ENCODE measurements at places on chromosomes 12 and 14.
A peak's percentile ranks its signal among the peaks of the same experiment; 100 is the strongest.

DNA sequence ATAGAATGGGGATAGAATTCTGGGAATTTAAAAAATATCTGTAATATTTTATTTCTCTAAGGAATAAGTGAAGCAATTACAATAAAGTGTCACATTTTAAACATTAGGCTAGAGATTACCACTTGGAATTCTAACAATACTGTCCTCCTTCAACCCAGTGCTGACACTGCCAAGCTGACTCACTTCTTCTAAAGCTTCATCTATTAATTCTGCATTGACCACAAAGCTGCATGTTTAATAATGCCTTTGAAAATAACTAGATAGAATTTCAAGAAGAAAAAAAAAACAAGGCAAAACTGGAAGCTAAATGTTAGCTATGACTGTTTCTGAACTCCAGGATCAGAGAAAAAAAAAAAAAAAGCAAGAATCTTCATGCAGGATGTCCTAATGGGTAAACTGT, 970.7 kb upstream of the FBXO33 start:
- no peak for DNase-seq

DNA sequence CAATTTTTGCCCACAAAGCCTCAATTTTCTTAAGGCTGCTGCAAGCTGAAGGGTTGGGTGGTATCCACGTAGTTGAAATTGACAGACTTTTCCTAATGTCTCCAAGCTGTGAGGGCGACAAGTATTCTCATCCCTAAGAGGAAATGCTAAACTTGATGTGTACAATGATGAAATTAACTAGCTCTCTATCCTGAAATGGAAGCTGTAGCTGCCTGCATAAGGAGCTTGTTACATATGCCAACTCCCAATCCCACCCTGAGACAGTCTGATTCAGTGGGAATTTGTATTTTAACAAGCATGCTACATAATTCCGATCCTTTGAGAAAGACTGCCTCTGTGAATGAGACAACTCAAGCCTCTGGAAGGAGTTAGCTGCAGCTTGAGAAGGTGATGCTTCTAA, 45.7 kb upstream of the MDM1 start:
- no peak for DNase-seq

DNA sequence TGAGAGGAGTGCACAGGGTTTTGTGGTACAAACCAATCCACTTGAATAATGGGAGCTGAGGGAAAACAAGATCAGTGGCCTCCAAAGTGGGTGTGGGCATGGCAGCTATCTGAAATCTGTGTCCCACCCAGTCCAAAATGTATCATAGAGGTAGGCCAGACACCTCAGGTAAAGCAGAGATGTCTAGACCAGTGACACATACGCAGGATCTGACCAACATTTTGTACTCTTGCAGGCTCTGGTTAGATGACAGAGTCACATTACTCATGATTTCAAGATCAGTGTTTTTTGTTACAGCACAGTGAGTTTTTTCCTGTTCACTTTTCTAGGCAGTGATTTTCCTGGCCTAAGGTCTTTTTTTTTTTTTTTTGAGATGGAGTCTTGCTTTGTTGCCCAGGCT, 211.8 kb downstream of the PCNX1 start:
- DNase-seq: no peak

DNA sequence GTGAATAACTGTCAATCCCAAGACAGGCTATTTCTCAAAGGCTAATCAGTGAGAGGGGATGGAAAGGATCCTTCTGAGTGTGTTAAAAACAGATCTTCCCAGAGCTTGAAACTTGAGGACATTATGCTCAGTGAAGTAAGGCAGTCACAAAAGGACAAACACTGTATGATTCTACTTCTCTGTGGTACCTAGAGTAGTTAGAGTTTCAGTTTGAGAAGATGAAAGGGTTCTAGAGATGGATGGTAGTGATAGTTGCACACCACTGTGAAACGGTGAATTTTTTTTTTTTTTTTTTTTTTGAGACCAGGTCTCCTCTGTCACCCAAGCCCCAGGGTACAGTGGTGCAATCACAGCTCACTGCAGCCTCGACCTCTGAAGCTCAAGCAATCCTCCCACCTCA, 133.8 kb downstream of the SAMD4A start:
- DNase-seq: no peak

DNA sequence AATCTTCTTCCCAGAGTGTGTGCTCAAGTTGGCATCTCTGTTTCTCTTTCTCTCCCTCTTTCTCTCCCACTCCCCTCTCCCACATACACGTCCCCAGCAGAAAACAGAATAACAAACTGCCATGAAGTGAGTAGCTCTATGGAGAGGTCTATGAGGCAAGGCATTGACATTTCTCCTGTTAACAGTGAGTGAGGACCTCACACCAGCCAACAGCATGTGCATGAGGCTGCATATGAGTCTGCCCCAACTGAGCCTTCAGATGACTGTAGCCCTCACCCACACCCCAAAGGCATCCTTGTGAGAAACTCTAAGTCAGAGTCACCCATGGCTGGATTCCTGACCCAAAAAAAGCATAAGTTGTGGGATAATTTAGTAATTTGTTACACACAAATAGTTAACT, 50.4 kb downstream of the MAGOHB start:
- DNase-seq: no peak

DNA sequence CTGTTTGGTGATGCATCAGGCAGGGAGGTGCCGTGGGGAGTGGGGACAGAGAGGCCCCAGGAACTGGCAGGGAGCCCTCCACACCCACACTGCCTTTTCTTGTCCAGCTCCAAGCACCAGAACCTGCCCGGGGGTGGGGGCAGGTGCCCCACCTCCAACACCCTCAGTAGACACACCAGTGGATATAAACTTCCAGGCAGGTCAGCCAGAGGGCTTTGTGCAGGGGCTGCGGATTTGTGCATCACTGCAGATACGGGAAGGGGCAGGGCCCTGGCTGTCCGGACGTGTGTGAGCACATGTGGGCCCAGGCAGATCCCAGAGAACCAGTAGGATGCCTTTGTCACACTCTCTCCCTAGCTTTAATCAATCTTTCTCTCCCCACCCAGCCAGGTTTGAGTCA, 1.3 kb upstream of the TGM1 start:
- DNase-seq: no peak

- DNase-seq: no peak
Observed at GRCh38 chr12:75722714-75723200, 211.3 kb upstream of the KRR1 start.

DNA sequence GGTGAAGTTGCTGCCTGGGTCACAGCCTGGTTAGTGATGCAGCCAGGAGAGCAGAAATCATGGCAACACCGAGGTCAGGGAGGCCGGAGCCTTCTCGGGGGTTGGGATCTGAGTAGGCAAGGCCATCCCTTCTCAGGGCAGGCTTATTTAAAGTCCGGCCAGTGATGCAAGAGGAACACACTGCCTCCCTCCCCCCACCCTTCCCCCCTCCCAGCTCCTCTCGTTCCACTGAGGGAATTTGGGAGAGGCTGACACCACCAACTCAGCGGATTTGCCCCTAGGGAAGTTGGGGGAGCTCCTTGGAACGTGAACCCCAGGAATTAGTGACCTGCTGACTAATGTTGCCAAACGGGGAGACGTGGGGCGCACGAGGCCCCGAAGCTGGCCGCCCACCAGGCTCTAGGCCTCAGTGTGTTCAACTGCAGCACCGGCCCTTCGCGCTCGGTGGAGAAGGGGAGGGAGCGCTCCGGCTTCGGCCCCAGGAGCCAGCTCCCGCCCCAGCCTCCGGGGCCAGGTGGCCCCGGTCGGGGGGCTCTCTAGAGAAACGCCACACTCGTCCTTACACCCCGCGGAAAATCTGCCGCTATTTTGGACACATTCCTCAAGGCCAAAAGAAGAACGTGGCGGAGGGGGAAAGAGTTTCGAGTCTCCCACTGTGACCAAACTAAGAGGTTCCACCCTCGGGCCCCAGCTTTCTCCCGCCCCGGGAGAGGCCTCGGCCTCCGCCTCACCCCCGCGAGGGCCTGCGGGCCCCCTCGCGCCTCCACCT, 1.6 kb downstream of the CTDSP2 start:
- no peak for DNase-seq

GRCh38 chr12:64451687-64452558, at the start of gene TBK1:
TBK1 (plus strand) TSS chr12:64452120; CDS start chr12:64455871, 3,751 bp downstream.
- DNase-seq: peak; percentile 61

DNA sequence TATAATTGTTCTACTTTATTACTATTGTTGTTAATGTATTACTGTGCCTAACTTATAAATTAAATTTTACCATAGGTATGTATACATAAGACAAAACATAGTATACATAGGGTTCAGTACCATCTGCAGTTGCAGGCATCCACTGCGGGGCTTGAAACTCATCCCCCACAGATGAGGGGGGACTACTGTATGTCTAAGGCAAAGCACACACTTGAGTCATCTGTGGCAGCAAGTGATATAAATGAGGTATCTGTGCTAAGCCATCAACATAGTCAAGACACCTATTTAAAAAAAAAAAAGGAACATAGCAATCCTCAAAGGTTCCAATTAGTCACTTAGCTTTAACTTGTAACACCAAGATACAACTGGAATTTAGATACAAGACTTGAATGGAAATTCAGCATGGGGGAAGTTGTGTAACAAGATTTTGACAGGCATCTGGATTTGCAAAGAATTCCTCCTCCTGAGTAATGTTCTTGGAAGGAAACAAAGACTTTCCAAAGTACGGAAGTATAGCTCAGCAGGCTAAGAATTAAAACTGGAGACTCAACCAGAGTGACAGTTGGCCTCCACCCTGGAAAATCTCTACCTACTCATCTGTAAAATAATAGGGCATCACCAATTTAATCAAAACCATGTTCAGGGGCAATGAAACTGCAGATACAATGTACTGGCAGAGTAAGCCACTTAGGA, 14.9 kb downstream of the DCAF5 start:
- DNase-seq: no peak

DNA sequence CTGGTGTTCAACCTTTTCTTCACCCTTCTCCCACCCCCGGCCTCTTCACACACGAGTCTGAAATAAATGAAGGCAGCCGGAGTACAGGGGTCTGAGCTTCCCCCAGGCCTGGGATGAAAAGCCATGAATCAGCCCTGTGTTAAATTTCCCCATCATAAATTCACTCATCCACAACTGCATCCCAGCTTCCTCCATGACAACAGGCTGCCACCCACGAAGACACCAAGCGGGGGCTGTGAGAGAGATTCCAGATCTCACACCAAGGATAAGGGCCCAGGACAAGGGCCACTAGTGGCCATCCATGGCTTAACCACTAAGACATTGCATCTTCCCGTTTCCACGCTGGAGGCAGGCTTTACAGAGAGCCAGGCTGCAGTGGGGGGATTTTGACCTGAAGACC, 93.9 kb upstream of the NCOR2 start:
- no peak for DNase-seq

- no peak for DNase-seq
Observed at GRCh38 chr14:69055999-69056788, 77.1 kb upstream of the ACTN1 start.

DNA sequence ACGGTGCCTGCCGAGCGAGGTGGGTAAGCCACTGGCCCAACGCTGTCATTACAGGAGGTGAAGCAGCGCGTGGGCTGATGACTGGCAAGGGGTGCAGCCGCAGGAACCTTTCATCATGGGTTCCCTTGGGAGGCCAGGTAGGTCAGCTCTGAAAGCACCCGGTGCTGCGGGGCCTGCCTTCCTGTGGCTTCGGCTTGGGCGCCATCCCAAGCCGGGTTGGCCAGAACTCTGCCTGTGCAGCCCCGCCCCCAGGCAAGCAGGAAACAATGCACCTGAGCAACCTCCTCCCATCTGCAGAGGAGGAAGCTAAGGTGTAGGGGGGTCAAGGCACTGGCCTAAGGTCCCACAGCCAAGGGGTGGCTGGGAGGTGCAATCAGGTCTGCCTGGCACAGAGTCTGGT, 20.0 kb upstream of the HHIPL1 start:
- DNase-seq: no peak

- no peak for DNase-seq
Observed at GRCh38 chr14:23357261-23357660, 4.6 kb upstream of the SLC22A17 start.

DNA sequence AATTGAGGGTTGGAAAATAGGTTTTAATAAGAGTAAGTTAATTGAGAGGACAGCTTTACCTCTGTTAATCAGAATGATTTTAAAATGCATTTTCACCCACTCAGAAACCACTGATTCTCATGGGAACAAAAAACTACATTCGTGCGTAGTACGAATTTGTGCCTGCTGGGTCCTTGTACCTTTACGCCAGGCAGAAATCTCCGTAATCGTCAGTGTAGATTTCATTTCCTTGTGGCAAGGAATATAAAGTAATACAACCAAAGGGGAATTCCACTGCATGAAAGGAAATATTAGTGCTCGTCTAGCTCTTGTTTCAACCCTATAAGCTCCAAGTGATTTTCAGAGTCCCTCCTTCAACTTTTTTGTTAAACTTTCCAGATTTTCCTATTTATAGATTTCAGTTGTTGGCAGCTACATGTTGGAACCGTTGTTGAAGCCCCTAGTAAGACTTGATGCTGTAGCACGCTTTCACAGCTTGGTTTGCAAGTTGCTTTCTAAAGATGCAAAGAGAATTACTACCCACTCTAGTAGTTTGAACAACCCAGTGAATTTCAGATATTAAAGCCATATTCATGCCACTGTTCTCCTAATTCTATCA, 90.6 kb downstream of the ETV6 start:
- DNase-seq: no peak

DNA sequence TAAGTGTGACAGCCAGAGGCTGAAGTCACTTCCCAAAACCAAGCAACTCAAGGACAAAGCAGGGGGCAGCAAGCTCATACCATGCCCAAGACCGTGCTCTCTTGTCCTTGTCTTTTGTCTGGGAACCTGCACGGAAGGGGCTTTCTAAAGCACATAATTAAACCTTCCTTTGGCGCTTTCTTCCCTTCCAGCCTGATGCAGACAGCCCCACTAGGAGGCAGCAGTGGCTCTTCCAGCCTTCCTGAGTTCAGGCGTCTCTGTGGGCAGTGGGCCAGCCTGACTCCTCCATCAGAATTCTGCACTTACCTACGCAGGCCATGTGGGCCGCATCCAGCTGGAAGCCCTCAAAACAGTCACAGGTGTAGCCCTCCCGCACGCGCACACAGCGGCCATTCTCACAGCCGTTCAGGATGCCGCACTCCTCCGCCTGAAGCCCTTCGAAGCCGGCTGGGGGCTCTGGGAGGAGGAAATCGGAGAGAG, 7.6 kb downstream of the ISCA2 start:
- DNase-seq: peak; percentile 53

GRCh38 chr12:102093319-102093718, 26.6 kb downstream of the NUP37 start:
- DNase-seq: no peak

GRCh38 chr14:90418053-90418452, 21.2 kb downstream of the CALM1 start:
- DNase-seq: no peak

GRCh38 chr12:51323317-51323960, 535 bp downstream of the BIN2 start:
- DNase-seq: no peak

GRCh38 chr12:63416788-63417187, 251.5 kb downstream of the DPY19L2 start:
- DNase-seq: no peak

GRCh38 chr12:129911428-129912049, 7.7 kb upstream of the TMEM132D start:
- peak; percentile 72 for DNase-seq

- DNase-seq: peak; percentile 94
Observed at GRCh38 chr14:36346052-36346451, 25.6 kb upstream of the MBIP start.

GRCh38 chr12:108578264-108578663, 15.9 kb downstream of the ISCU start:
- DNase-seq: no peak

- DNase-seq: no peak
Observed at GRCh38 chr14:94655169-94655710, 43.0 kb downstream of the SERPINA3 start.

GRCh38 chr14:30990770-30991169, 34.7 kb upstream of the AP4S1 start:
- no peak for DNase-seq

All from NCI-H187 (cell line).